NCI-H524 treated with DMSO at 0.1 percent for 48 hours (cell line): ENCODE measurements at places on chromosomes 12 and 14.
A peak's percentile ranks its signal among the peaks of the same experiment; 100 is the strongest.

DNA sequence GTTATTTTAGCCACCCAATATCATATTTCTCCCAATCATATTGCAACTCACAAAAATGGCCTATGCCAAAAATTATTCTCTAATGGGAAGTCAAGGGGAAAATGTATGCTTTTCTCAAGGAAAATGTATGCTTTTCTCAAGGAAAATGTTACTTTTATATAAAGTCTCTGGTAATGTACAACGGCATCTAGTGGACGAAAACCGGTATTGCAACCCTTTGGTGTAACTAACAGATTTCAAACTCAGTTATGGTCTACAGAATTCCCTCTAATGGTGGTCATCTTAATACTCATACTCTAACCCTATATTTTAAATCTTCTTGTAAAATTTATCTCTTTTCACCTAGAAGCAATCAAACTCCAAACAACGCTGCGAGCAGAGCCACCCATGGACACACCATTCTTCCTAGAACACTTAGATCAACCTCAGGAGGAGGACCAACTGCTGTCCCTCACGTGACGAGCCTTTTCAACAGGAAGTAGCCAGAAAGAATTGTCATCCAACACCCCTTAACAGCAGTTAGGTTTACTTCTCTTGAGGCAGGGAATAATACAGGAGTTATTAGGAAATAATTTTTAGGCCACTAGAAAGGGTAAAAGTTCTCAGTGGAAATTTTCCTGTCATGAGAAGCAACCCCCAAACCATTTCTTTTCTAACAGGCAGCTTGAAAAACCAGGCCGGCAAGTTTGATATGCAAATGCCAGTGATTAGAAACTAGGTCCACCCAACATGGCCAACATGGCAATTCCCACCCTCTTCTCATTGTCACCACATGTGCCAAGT is 20.1 kb downstream of the APOBEC1 start:
- no peak for DNase-seq

GRCh38 chr14:56284641-56285040 is 166.4 kb downstream of the PELI2 start:
- peak; percentile 83 for DNase-seq

DNA sequence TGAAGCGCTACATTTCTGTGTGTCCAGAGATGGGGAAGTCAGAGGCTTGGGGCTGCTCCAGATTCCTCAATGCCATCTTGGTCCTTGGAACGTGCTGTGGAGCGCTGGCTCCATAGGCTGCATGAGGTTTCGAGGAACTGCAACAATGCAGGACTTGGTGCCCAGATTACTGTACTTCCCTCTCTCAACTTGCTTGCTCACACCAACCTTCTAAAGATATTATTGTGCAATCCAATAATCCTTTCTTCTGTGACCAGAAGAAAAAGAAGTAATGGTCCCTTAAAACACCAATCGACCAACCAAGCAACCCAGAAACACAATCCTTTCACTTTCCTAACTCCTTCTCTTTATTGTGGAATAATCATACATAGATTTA is 3.7 kb downstream of the PRICKLE1 start:
- no peak for DNase-seq

- DNase-seq, result no peak
Observed at GRCh38 chr14:84375235-84375634, 1154.7 kb upstream of the FLRT2 start.

DNA sequence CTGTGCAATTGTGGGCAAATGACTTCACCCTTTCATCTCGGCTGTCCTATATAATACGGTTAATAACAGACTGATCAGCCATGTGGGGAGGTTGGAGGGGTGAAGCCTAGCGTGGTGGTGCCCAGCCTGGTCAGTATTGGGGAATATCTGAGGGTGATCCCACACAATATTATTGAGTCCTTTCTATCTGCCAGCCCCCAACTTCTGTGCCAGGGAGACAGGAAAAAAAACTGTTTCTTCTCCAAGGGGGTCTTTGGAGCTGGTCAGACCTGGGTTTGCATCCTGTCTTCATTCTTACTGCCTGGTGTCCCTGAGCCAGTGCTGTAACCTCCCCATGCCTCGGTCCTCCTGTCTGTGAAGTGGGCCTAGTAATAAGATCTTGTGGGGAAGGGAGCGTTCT is 6.5 kb downstream of the CYP46A1 start:
- no peak for DNase-seq

GRCh38 chr12:122437656-122438121 is 15.2 kb upstream of the CLIP1 start:
- DNase-seq, result peak; percentile 61

DNA sequence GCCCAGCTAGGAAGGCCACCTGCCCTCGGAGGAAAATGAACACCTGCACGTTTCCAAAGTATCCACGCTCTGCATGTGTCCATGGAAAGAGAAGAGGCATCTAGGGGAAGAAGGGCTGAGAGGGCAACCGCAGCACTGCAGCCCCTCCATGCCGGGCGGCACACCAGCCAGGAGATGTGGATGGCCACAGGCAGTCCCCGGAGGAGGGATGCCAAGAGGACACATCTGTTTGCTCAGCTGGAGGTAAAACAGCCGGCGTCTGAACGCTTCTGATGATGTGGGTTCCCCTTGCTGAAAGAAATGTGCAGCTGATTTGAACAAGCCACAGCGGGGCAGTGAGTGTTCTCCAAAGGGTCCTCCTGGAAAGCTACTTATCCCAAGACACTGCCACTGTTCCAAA is 34.0 kb downstream of the CHGA start:
- no peak for DNase-seq

GRCh38 chr12:16300122-16300521 is 22.6 kb upstream of the SLC15A5 start:
- no peak for DNase-seq

- DNase-seq, result no peak
Observed at GRCh38 chr12:29769162-29769858, 14.4 kb downstream of the TMTC1 start.

GRCh38 chr12:49126852-49127763 is 4.1 kb downstream of the TUBA1B start:
- no peak for DNase-seq

DNA sequence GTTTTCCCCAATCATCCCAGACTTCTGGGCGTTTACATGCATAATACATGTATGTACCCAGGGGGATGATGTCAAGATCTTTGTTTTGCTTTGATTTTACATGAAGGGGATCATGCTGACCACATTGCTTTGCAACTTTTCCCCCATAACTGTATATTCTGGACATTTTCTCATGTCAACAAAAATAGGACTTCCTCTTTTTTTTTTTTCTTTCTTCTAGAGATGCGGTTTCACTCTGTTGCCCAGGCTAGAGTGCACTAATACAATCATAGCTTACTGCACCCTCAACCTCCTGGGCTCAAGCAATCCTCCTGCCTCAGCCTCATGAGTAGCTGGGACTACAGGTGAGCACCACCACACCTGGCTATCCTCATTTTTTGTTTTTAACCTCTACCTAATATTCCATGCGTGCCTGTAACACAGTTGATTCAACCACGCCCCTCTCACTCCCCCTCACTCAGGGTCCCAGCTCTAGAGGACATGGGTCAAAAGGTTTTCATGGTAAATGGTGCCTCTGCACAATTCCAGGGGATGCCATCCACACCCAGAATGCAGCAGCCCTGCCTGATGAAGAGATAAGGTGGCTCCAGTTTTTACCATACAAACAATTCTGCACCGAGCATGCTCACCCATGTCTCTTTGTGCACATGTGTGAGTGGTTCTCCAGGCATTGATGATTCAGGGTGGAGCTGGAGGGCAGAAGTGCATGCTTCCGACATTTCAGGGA is 32.0 kb upstream of the CIPC start:
- DNase-seq, result no peak

DNA sequence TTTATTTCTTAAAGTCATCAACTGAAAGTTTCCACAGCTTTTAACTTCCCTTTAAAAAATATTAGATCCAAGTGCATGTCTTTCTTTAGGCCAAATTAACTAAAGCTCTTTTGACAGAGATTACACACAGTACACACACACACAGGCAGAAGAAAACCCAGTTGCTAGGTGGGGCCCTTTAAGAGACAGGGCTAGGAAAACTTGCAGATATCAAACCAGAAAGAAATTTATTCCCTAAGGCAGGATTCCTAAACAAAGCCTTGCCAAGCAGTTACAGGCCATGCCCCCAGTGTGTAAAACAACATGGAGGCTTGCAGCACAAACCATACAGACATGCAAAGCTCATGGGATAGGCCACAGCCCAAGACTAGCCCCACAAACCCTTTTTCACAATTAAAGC is 123.4 kb downstream of the FSCB start:
- DNase-seq, result no peak

GRCh38 chr12:76739896-76740295 is 24.0 kb upstream of the ZDHHC17 start:
- DNase-seq, result no peak

DNA sequence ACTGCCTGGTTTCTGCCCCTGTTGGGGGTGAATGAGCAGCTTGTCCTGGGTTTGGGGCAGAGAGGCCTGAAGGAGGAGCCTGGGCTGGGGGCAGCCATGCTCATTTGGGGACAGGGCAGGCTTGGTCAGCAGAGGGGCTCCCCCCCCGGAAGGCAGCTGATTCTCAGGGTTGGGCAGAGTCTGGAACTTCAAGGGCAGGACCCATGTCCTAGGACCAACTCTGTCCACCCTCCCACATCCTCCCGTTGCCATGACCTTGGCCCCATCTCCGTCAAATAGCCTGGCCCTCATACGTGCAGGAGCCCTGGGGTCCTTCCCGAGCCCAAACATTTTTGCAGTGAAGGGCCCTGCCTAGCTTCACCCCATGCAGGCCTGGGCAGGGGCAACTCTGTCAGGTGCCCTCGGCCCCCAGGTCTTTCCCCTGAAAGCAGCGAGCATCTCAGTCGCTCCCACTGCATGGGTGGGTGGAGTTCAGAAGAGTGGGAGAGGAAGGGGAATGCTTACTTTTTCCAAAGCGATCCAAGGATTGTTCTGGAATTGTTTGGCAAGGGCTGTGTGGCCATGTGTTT is 32.6 kb downstream of the TNFAIP2 start:
- no peak for DNase-seq

DNA sequence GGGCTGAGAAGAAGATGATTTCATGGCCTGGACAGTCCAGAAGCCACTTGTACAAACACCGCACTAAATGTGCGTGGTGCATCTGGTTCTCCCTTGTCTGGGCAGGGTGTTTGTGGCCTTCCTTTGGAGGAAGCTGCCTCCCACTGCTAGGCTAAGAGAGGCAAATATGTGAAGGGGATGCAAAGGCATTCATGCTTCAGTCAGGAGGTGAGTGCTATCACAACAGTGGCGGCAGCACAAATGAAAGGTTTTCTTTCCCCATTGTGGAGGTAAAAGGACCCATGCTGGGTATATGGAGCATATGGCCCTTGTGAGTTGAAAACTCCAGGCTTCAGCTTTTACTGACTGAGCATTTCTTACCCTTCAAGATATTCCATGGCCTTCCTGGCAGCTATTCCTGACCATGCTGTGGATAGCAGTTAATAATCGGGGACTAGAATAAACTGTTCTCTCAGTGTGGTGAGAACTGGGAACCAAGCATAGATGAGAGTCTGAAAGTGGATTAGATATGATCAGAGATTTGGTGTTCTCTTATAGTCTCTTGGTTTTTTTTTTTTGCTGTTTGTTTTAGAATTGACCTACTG is 69.9 kb downstream of the MYRFL start:
- DNase-seq, result no peak

GRCh38 chr14:67237591-67237990 is 3.6 kb upstream of the PALS1 start:
- no peak for DNase-seq

GRCh38 chr12:52155048-52155868 is 36.6 kb downstream of the KRT80 start:
- no peak for DNase-seq

- no peak for DNase-seq
Observed at GRCh38 chr12:26278666-26279065, 83.3 kb downstream of the SSPN start.

DNA sequence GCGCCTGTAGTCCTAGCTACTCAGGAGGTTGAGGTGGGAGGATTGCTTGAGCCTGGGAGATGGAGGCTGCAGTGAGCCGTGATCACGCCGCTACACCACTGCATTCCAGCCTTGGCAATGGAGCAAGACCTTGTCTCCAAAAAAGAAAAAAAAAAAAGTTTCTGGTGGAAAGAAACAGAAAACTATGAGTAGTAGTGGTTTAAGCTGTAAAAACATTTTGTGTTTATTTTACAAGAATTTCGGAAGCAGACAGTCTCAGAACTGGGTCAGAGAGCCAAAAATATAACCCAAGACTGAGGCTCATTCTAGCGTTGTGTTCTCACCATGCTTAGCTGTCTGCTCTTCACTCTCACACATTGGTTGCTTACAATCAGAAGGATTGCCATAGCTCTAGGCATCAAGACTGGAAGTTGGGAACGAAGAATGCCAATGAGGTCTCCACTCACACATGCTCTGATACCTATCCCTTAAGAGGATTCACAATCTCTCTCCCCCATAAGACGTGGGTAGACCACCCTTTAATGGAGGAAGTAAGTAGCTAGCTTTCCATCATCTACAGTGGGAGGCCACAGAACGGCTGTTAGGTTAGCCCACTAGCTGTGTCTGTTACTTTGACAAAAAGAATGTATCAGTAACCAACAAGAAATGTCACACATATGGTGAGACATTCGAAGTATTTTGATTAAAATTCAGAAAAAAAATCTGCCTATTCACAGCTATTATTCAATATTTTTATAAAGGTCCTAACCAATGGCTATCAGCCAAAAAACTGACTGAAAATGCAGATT is 117.6 kb upstream of the RASSF8 start:
- DNase-seq, result no peak

DNA sequence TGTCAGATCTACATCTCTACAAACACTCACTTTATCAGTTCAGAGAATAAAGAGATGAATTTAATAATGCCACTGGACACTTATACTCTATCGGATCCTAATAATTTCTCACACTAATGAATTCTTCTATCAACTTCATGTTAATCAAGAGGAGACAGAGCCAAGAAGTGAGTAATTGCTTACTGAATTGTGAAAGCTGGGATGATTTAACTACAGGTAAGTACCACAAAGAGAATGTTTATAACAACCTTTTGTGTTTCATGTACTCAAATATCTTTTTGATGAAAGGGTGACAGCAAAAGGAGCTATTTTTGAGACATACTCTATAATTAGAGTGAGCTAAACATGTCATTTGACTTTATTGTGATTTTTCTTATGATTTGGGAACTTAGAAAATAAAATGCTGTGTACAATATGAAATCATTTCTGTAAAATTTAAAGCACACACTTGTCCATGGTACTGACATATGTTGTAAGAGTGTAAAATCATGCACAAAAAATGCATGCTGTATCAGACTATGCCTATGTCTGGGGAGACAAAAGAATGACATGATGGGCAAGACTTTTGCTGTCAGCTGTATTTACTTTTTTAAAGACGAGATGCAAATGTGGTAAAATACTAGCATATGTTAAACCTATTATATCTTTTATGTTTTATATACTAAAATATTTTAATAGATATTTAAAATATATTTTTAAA is 361.2 kb downstream of the CCER1 start:
- DNase-seq, result no peak

GRCh38 chr14:99479160-99479905 is 1.3 kb downstream of the SETD3 start:
- DNase-seq, result no peak

DNA sequence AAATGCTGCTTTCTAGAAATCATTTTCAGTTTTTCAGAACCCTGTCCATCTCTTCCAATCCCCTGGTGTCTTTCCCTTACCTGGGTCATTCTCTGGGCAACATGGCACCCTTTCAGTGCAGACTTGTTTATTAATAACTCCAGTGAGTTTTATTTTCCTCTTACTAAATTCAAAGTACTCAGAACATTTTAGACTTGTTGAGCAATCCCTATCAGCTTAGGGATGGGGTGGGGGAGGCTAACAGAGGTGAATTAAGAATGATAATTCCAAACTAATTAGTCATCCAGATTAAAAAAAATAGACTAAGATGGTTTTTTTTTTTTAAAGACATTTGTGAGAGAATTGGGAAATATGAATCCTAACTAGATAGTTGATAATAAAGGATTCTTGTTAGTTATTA is 10.7 kb downstream of the GPRC5A start:
- no peak for DNase-seq
